ENCODE measurements at places on chromosomes 13 and 19. TPM values are rescaled to one million over a fixed set of nuclear protein-coding genes. Genes with fewer than 3 reads are reported as not detected.

- no peak overlapping the region for H3K27ac ChIP-seq
- H3K4me3 ChIP-seq = no peak overlapping the region
- H3K27me3 ChIP-seq = no peaks in the 10 kb centered on the region
- H3K36me3 ChIP-seq = no peaks in the 10 kb centered on the region
- DNase-seq = no peak
- H3K4me1 ChIP-seq = no peaks in the 10 kb centered on the region
Observed at GRCh38 chr19:38559428-38560401, 58.0 kb downstream of the MAP4K1 start.

The RUBCNL gene
- 36.2 TPM for polyA plus RNA-seq

- no peak for DNase-seq
- H3K27ac ChIP-seq = no peak overlapping the region
- no peaks in the 10 kb centered on the region for H3K4me1 ChIP-seq
- no peaks in the 10 kb centered on the region for H3K36me3 ChIP-seq
- H3K4me3 ChIP-seq = no peak overlapping the region
Observed at GRCh38 chr13:26247011-26247410, 6.9 kb upstream of the CDK8 start.

GRCh38 chr19:4589579-4590410 lies 30.3 kb upstream of the SEMA6B start:
- H3K36me3 ChIP-seq = no peaks in the 10 kb centered on the region
- no peaks in the 10 kb centered on the region for H3K27me3 ChIP-seq
- H3K27ac ChIP-seq = no peak overlapping the region
- H3K4me3 ChIP-seq = no peak overlapping the region
- peaks cover under 1% of the 10 kb centered on the region for H3K4me1 ChIP-seq

DNA sequence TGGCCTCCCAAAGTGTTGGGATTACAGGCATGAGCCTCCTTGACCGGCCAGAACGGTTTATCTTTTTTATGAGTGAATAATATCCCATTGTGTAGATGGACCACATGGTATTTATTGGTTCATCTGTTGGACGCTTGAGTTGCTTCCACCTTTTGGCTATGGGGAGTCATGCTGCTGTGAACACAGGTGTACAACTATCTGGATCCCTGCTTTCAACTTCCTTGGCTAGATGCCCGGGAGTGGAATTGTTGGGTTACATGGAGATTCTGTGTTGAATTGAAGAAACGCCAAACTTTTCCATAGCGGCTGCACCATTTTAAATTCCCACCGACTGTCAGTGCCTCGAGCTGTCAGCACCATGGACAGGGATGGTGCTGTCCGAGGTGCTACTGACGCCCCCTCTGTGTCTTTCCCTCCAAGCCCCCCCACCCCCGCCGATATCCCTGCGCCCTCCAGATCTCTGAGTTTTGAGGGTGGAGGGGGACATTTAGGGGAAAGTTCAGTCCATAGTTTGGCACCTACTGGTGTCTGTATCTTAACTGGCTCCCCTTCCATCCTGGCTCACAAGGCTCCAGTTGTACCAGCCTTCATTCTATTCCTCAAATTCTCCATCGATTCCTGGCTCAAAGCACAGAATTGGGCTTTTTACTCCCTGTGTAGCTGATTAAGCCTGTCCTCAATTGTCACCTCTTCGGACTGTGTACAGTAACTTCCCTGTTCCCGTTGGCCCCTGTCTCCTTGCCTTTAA lies 27.3 kb downstream of the PNPLA6 start:
- DNase-seq = peak; percentile 36
- H3K27ac ChIP-seq = no peak overlapping the region
- H3K4me3 ChIP-seq = no peak overlapping the region
- H3K36me3 ChIP-seq = peaks cover 6% of the 10 kb centered on the region
- H3K27me3 ChIP-seq = no peaks in the 10 kb centered on the region
- no peaks in the 10 kb centered on the region for H3K4me1 ChIP-seq
